ENCODE measurements at places on chromosomes 1 and 21.

- DNase-seq, result no peak
These were observed 1.4 kb downstream of the MACF1 start for GRCh38 chr1:39205781-39206464.

DNA sequence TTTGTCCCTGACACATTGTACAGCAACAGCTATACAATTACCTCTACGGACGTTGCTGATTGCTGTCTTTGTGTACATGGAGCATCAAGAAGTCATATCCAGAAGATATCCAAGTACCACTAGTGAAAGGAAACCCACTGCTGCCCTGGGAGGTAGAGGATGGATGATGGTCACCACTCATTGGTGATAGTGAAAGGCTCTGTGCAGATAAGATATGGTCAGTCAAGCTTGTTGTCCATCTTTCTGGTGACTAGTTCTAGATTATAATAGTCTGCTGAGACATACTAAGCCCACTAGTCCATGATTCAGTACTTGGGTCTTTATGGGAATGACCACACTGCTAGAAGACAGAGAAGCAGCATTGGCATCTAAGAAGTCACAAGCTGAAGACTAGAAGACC, 30.3 kb downstream of the NIBAN1 start:
- no peak for DNase-seq

DNA sequence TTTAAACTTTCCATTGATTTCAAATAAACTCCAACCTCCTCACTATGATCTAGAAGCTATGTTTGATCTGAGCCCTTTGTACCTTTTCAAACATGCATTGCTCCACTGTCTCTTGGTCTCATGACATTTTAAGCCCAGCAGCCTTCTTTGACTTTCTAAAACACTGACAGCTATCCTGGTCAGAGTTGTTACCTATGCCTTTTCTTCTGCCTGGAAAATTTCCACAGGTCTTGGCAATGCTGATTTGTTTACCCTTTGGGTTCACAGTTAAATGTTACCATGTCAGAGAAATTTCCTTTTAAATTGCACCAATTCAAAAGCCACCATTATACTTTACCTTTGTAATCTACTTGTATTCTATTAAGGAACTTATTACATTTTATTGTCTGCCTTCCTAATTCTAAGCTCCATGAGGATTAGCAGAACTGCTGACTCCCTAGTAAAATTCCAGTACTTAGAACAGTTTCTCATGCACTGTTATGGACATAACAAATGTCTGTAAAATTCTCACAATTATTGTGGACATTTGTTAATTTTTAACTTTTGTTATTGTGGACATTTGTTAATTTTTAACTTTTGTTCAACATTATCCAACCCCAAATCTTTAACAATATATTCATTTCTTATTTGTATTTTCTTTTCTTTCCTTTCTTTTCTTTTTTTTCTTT, 1064.4 kb downstream of the NCAM2 start:
- no peak for DNase-seq

GRCh38 chr21:43779660-43780059, 3.6 kb upstream of the CSTB start:
- no peak for DNase-seq

- DNase-seq, result no peak
These were observed 35.7 kb upstream of the B3GALT2 start for GRCh38 chr1:193222056-193222615.

DNA sequence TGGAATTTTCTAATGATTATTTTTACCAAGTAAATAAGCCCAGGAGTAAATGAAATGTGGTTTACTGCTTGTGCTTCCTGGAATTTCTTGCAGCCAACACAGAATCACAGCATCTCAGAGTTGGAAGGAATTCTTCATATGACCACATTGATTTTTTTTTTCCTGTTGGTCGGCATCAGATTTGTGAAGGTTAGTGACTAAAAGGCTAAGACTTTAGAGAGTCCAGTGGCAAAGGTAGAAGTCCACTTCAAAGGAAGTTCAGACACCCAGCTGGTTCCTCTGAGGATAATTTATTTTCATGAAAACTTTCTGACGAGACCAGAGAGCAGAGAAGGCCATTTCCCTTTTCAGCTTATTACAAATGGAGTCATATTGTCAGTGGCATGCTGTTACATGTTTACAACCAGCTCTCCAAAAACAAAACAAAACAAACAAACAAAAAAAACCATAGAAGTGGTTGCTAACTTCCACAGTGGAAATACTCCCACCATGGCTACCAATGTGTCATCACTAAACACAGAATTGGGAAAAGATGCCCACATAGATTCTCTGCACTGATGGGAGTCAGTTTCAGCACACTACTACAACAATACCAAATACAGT, 77.2 kb upstream of the CDC42BPA start:
- no peak for DNase-seq

DNA sequence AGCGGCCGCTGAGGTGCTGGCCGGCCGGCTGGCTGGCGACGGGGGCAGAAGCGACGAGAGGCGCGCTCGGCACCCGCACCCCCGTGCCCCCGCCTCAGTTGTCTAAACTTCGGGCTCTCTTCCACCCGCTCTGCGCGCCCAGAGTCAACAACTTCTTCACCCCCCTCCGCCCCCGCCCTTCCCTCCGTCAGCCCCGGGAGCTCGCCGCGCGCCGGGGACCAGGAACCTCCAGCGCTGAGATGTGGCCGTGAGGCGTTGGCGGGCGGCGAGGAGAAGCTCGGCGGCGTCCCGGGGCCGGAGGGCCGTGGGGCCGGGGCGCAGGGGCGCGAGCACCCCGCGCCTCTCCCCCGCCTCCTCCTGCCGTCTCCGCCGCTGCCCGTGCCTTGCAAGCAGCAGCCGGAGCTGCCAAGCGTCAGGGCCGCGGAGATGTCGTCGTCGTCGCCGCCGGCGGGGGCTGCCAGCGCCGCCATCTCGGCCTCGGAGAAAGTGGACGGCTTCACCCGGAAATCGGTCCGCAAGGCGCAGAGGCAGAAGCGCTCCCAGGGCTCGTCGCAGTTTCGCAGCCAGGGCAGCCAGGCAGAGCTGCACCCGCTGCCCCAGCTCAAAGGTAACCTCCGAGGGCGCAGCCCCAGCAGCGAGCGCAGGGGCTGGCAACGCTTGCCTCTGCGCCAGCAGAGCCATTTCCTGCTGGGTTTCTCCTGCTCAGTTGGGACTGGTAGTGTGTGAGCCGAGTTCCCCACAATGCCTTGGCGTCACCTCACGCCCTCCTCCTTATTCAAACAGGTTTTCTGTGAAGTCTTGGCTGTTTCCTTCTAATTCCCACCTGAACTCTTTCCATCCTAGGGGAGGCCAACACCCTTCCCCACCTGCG, 710 bp downstream of the PPP2R5A start:
- peak; percentile 31 for DNase-seq

Measured in GM12864 (cell line).